ENCODE measurements at places on chromosomes 2 and 18.

DNA sequence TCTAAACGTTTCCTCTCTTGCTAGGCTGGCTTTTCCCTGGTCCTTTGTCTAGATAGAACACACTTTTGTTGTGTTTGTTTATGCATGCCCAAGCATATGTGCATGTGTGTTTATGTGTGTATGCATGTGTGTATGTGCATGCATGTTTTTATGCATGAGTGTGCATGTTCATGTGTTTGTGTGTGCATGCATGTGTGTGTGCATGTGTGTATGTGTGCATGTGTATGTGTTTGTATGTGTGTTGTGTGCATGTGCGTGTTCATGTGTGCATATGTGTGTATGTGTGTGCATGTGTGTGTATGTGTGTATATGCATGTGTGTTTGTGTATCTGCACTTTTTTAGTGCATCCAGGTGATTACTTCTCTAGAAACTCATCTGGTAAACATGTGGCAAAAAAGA is 558.0 kb downstream of the GALR1 start:
- DNase-seq: no peak

GRCh38 chr2:58010599-58010998 is 36.0 kb upstream of the VRK2 start:
- DNase-seq: no peak

DNA sequence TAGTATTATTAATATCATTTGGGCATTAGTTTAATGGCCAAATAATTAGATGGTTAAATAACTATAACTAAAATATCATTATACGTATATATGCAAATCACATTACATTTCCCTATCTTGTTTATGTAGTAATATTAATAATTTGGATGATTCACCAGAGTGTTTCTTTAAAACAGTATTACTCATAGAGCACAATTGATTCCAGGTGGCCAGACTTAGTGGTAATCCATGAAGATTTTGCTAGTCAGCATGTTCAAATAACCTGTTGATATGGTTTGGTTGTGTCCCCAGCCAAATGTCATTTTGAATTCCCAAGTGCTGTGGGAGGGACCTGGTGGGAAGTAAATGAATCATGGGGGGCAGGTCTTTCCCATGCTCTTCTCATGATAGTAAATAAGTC is 782.3 kb downstream of the LRP1B start:
- DNase-seq: no peak

- DNase-seq: no peak
These were observed 141.1 kb downstream of the ZNF385B start for GRCh38 chr2:179720173-179720772.

DNA sequence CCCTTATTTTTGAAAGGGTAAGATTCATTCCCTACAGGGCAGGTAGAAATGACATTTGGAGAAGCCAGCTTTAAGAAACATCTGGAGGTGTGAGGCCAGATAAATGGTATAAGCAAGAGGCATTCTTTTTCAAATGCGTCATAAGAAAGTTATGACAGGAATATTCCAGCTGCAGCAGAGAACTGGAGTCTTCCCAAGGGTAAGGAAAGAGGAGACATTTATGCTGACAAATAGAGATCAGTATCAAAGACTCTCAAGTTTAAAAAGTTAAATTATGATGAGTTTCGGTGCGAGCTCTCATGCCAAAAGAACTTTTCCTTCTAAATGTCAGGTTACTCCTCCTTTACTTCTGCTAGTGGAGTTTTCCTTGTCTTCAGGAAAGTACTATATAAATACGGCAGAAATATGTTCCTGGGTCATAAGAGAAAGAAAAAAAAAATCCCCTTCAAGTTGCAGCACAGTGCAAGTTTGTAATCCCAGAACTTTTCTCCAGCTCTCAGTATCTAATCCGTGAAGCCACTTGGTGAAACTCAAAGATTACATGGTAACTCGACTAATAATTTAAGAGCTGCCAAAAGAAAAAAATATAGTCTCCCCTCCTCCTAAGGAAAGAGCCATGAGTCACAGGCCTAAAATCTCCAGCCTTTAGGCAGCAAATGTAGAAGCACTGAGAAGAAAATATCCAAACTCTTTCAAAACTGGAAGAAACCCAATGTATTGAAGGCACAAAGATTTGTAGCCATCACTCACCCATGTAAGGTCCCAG is 428.1 kb downstream of the MEIS1 start:
- DNase-seq: no peak

DNA sequence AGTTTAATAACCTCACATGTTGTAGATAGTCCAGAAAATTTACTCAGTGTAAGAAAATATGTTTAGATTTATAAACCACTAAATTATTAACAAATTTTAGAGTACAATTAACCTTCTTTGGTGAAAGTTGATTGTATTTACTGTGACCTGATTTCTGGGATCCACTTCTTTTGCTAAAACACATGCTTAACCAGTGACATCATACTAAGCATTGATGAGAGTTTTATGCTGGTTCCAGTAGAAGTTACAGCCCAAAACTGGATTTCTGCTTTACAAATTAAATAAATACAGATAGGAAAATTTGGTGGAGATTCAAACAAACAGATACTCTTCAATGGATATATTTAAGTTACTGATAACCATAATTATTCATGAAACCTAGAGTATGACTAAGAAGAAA is 40.9 kb downstream of the RBBP8 start:
- no peak for DNase-seq

GRCh38 chr2:215748446-215748845 is 264.9 kb downstream of the MREG start:
- DNase-seq: no peak

DNA sequence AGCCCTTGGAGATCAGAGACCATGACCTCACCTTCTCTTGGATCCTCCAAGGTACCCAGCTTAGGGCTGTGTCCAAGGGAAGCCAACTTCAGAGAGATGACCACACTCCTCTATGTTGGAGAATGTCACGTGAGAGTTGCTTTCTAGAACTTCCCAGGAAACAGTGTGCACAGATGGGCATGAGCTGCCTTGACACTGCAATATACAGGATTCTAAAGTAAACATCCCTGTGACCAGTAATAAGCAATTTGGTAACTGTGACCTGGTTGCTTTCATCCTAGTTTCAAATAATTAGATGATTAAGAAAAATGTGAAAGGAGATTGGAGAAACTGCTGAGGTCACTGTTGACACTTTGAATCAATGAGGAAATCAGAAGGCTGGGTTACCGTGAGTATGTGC is 181.1 kb upstream of the EPAS1 start:
- no peak for DNase-seq

- DNase-seq: no peak
These were observed 181.4 kb downstream of the GRB14 start for GRCh38 chr2:164439885-164440284.

GRCh38 chr2:130850788-130851623 is 14.3 kb downstream of the ARHGEF4 start:
- DNase-seq: no peak

GRCh38 chr2:210541290-210541902 is 15.0 kb upstream of the CPS1 start:
- DNase-seq: no peak

- no peak for DNase-seq
These were observed 20.7 kb upstream of the CCNT2 start for GRCh38 chr2:134897932-134898331.

DNA sequence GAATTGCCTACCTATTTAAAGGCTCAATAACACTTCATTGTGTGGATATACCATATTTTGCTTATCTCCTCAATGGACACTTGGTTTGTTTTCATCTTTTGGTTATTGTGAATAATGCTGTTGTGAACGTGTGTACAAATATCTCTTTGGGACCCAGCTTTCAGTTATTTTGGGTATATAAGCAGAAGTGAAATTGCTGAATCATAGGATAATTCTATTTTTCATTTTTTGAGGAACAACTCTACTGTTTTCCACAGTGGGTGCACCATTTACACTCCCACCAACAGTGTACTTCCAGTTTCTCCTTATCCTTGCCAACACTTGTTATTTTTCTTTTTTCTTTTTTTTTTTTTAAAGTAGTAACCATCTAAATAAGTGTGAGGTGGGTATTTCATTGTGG is 29.0 kb downstream of the PTPN4 start:
- DNase-seq: no peak

GRCh38 chr2:189176516-189176915 is 3.0 kb downstream of the COL5A2 start:
- no peak for DNase-seq

GRCh38 chr18:13930964-13931363 is 15.6 kb upstream of the MC2R start:
- no peak for DNase-seq

- no peak for DNase-seq
These were observed 102.9 kb upstream of the THUMPD2 start for GRCh38 chr2:39881948-39882347.

GRCh38 chr18:48074929-48075706 is 144.7 kb upstream of the SMAD2 start:
- no peak for DNase-seq

DNA sequence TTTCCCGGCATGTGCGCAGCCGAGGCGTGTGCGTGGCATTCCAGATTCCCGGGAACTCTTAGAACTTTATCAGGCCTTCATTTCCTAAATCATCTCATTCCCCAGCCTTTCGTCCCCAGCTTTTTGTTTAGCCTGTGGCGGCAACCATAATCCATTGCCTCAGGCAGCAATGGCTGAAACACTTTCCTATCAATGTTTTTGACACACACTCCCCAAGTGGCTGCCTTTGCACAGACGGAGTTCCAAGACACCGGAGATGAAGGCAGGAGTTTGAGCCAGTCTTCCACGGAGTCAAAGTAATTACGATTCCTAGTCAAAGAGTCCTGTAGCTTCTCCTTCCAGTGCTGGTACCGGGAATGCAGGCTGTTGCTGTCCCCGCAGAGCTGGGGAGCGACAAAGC is 64.8 kb downstream of the KCNG2 start:
- no peak for DNase-seq

DNA sequence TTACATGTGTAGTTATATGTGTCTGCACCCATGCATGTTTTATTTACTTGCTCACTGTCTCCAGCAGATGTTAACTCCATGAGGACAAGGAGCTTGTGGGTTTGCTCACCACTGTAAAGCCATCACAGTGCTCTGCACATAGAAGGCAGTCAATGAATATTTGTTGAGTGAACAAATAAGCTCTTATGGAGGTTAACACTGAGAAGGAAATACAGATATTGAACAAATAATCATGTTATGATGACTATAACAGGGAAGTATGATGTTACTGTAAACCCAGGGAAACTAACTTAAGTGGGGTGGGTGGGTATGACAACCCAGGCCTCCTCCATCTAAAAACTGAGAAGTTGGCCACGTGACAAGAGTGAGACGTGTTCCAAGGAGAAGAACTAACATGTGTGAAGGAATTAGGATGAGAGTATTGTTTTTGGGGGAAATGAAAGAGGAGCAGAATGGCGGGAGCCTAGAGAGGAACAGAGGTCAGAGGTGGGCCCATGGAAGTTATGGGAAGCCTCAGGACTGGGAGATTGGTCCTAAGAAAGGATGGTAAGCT is 6.0 kb upstream of the FAM117B start:
- no peak for DNase-seq

GRCh38 chr2:179749210-179749609 is 112.2 kb downstream of the ZNF385B start:
- DNase-seq: no peak

GRCh38 chr2:109259671-109260070 is 130.7 kb downstream of the SH3RF3 start:
- DNase-seq: no peak

DNA sequence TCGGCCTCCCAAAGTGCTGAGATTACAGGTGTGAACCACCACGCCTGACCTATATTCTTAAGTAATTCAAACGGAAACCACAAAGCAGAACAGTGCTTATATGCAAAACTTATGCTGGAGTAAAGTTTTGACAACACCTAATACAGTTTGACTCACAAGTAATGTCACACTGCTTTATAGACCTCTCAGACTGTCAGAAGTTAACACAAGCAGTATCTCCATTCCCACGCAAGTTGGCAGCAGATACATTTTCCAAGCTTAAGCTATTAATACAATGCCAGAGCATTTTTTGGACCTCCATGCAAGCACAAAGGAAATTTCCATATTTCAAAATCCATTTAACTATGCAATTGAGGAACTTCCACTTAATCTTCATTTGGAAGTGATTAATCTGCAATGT is 21.0 kb upstream of the SANBR start:
- no peak for DNase-seq

DNA sequence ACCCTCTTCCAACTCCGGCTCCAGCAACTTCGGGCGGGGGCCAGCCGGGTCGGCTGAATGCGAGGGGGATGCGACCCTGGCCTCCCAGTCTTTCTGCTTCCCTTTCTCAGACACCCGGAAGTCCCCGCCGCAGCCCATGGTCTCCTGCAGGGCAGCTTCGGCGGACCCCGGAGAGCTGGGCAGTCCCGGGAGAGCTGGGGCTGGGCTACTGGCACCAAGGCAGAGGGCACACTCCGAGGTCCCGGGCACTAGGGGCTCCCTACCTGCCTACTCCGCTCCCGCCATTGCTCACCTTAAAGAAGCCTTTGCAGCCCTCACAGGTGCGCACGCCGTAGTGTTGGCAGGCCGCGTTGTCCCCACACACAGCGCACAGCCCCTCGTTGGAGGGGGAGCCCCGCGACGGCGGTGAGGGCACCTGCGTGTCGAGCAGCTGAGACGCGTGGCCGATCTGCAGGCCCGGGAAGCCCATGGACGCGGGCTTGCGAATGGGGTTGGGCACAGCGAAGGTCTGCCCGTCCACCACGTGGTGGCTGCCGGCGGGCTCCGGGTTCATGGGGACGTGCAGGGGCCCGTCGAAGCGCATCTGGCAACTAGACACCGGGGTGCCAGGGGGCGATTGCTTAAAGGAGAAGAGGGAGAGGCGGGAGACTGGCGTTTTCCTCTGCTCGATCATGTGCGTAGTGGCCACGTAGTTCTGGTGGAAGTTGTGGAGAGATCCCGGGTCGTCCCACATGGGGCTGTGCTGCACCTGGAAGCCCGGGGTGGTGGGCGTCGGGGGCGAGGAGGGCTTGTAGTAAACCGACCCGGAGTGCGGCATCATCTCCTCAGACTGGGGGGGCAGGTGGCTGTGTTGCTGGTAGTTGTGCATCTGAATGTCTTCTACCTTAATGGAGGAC is 3.2 kb downstream of the NR4A2 start:
- DNase-seq: no peak

DNA sequence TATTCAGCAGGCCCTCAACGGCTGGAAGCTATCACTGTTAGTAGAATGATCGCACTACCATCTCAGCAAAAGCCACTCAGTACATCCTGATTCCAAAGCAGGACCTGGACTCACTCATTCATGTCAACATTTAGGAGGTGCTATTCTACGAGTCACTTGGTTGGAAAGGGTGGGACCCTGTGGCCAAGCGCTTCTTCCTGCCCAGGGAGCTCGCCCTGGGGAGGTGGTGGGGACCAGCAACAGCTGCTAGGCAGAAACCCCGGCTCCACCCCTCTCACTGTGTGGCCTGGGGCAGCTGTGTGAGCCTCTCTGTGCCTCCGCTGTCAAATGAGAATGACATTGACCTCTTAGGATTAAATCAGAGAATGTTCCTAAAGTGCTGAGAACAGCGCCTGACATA is 231.4 kb downstream of the EIPR1 start:
- no peak for DNase-seq
